ENCODE measurements at places on chromosomes 1 and 21.
A peak's percentile ranks its signal among the peaks of the same experiment; 100 is the strongest.

- no peak for DNase-seq
Measured at GRCh38 chr1:205826995-205827394, 14.0 kb upstream of the SLC41A1 start.

DNA sequence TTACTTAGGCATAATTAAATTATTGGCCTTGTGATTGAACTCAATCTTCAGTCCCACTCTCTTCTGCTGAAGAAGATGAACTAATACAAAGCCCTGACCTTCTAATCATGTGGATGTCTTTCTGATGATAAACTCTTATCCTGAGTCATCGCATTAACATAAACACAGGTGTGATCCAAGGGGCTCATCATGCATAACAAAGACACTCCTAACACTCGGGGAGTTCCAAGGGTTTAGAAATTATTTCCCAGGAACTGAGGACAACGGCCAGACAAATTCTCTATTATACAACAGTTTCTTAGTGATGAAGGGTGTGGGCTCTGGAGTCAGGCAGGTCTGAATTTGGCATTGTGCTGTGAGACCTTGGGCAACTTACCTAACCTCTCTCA lies 18.0 kb downstream of the DUSP10 start:
- DNase-seq: no peak

GRCh38 chr1:193787061-193787460 lies 600.6 kb upstream of the B3GALT2 start:
- no peak for DNase-seq

- no peak for DNase-seq
Measured at GRCh38 chr1:8002921-8003320, 23.2 kb downstream of the ERRFI1 start.

GRCh38 chr1:45584351-45585109 lies 689 bp downstream of the NASP start:
- DNase-seq: peak; percentile 72

GRCh38 chr1:17304826-17305175 lies 3.2 kb upstream of the PADI4 start:
- DNase-seq: no peak

DNA sequence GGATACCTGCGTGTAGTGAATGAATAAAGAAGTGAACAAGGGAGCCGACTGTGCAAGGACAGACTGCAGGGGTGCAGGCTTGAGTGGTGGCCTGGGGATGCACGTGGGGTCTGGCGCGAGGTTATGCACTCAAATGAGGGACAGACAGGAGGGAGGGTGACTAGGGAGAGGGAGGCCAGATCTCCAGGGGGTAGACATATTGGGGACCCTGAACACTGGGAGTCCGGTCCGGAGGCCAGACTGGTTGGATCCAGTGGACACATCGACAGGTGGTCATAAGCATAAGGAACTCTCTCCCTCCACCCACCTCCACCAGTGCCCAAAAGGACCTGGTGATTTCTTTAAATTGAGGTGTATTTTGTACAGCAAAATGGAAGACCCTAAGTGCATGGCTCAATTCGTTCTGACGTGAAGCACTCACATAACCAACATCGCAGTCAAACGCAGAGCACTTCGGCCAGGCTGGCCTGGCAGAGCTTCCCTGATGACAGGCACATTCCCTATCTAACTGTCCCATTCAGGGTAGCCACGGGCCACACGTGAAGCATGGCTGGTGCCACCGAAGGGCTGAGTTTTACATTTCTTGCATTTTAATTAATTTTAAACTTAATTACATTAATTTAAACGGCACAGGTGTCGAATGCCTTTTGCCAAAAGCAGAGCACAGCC lies 14.0 kb downstream of the WNT3A start:
- DNase-seq: no peak

DNA sequence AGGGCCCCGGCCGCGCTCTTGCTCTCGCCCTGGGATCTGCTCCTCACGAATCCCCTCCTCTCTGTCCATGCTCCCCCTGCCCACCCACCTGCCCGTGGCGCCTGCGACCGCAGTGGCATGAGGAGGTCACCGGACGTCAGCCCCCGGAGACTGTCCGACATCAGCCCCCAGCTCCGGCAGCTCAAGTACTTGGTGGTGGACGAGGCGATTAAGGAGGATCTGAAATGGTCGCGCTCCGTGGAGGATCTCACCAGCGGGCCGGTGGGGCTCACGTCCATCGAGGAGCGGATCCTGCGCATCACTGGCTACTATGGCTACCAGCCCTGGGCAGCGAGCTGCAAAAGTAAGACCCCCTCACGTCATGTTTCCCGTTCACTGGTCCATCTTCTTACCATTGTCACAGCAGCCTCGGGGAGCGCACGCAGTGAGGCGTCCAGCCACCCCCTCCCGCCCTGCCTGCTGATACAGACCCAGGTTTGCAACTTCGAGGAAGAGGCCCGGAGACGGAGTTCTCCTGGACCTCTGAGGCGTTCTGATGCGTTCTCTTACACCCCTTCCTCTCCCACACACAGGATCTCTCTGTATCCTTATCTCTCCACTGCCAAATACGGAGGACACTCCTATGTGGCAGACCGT lies 1.1 kb downstream of the SLC35F3 start:
- DNase-seq: no peak

GRCh38 chr1:23601968-23602876 lies 42.9 kb upstream of the ID3 start:
- no peak for DNase-seq

DNA sequence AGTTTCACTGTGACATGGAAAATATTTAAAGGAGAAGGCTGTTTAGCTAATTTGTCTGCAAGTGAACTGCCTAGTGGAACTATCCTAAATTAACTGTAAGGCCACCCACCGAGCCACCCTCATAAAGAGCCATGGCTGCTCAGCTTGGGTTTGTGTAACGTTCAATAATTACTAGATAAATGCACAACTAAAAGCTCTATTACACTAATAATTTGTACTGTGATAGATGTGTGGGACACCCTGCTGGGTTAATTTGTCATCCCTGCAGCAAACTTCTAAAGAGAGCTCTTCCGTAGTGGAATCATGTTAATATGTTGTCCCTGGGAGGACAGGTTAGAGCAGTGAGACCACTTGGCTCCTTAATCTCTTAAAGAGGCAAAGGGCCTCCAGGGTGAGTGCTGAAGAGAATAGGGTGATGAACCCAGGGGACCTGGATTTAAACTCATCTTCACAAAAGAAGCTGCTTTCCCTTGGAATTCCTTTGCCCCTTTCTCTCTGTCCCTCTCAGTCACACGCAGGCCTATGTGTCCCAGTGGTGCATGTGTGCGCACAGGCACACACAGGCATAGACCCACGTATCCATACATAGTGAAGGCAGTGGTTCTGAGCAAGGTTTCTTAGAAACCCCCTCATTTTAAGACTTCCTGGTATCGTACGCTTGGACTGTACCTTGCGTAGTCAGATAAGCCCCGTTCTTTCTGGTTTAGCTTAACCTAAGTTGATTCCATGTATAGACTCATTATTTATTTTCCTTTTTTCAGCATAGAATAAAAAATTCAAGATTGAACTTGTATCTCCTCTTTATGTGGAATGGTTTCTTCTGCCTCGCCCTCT lies 310.3 kb downstream of the NFIA start:
- no peak for DNase-seq

DNA sequence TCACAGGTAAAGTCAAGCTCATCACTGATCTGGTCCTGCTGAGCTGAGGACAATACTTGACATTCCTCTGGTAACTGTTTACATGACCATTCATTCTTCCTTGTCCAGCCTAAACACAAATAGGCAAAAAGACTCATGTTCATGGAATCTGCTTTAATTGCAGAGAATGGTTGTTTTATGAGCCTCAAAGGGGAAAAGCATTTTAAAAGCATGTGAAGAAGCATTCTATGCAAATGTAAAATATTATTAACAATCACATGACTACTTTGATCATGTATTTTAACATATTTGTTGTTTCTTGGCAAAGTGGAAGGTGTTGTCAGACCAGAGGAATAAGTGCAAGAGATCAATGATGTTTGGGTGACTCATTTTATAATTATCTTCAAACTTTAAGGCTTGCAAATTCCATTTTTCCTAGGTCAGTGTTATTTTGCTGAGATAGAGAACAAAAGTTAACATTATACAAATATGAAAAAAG lies 133.7 kb downstream of the RUNX1 start:
- DNase-seq: no peak

DNA sequence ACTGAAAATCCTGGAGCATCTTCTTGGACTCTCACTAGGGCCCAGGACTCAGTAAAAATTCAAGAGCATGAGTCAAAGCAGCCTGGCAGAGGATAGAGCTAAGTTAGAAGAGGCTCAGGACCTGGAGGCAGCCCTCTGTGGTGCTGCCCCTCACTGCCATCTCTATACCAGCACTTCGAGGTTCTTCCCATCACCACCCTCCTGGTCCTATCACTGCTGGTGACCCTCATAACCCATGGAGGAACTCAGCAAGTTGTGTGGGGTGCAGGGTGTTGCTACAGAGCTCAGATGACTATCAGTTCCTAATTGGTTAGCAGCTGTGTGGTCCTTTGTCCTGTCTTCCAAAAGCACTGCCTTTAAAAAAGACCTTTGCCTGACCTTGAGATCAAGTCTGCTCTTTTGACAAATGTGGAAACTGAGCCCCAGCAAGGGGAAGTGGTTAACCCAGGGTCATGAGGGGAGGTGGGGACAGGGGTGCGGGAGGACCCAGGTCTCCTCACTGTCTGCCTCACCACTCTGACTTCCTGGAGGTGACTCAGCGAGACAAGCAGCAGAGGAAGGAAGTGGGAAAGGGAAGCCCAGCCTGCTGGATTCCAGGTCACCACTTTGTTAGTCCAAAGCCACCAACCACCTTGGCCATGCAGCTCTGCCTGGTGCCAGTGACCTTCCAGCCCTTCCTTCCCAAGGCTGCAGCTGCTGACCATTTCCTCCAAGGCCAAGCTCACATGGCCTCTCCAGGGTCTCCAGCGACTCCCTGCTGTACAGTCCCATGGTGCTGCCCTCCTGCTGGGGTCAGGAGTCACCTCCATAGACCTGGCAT lies 199.4 kb upstream of the EDN2 start:
- DNase-seq: no peak

- no peak for DNase-seq
Measured at GRCh38 chr1:163055531-163055930, 13.6 kb upstream of the RGS4 start.

- DNase-seq: no peak
Measured at GRCh38 chr1:52978045-52978444, 51.0 kb downstream of the SCP2 start.

DNA sequence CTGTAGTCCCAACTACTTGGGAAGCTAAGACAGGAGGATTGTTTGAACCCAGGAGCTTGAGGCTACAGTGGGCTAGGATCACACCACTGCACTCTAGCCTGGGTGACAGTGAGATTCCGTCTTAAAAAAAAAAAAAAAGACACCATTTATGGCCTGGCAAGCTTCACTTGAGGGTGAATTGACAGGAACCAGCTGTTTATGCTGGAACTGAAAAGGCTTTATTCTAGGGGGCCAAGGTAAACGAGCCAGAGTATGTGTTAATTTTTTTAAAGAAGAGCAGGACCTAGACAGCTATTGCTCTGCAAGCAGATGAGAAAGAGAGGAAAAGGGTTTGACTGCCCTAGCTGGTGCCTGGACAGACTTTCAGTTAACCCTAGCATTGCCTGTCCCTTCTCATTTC lies 37.0 kb downstream of the S100A6 start:
- DNase-seq: no peak

GRCh38 chr1:171107262-171107940 lies 16.7 kb downstream of the FMO3 start:
- DNase-seq: no peak

DNA sequence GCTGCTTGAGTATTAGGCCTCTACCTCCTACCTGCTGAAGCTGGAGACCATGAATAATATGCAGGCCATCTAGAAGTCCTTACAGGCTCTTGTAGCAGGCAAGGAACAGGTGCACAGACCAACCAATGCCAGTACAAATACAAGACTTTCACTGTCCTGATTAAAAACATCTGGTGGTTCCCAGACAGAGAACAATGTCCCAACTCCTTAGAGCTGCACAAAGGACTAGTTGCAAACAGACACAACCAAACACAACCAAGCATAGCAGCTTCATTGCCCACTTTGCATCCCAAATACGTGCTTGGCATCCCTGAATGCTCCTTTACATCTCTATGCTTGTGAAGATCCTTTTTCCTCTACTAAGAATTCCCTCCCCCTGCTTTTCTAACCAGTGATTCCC lies 98.1 kb upstream of the CXADR start:
- DNase-seq: no peak

GRCh38 chr1:114700036-114700600 lies 4.8 kb upstream of the AMPD1 start:
- DNase-seq: no peak

- DNase-seq: no peak
Measured at GRCh38 chr1:91697416-91697815, 188.5 kb downstream of the TGFBR3 start.

GRCh38 chr1:61816191-61816590 lies 73.9 kb downstream of the PATJ start:
- DNase-seq: no peak

- DNase-seq: no peak
Measured at GRCh38 chr1:94067196-94067595, 53.8 kb downstream of the ABCA4 start.

DNA sequence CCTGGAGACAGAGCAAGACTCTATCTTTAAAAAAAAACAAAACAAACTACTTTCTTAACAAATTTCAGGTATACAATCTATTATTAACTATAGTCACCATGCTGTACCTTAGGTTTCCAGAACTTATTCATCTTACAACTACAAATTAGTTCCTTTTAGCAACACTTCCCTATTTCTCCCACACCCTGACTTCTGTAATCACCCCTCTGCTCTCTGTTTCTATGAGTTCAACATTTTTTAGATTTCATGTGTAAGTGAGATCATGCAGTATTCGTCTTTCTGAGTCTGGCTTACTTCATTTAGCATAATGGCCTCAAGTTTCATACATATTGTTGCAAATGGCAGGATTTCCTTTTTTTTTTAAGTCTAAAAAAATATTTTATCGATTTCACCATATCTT lies 77.9 kb upstream of the LPGAT1 start:
- no peak for DNase-seq
